Stimulated activated CD4-positive, alpha-beta T cell treated with anti-CD3 and anti-CD28 coated beads, Interleukin-15, amount 100 ng/mL, for 1 hour (primary cell): ENCODE measurements at places on chromosomes 6 and 20.

- no peak for DNase-seq
Measured at GRCh38 chr6:25366903-25367545, 87.8 kb downstream of the CARMIL1 start.

GRCh38 chr6:151804585-151805285 lies 2.7 kb upstream of the ESR1 start:
- DNase-seq, result no peak

DNA sequence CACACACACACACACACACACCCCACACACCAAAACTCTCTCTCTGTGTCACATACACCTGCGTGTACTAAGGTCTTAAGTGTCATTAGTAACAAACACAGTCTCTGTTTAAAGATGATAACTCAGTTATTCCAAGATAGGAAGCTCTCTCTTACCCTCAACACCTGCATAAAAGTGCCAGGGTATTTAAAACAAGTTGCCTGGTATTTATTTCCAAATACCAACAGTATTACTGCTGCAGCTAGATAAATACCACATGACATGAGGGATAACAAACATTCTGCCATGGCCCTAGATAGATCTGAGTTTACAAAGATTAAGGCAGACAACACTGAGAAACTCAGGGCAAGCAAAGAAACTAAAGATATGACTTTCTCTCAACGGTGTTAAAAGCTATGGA lies 118.5 kb downstream of the SIM1 start:
- DNase-seq, result no peak

DNA sequence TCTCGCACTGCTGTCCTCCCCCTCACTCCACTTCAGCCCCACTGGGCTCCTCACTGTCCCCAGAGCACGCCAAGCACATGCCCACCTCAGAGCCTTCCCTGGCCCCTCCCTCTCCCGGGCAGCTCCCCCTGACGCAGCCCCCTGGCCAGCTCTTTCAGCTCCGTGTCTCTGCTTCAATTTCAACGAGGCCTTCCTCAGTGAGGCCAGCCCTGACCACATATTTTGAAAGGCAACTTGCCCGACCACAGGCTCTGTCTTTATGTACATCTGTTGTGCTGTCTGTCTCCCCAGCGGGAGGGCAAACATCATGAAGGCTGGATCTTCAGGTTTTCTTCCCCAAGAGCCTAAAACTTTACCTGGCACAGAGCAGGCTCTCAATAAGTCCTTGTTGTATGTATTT lies 44.6 kb downstream of the JPH2 start:
- no peak for DNase-seq

GRCh38 chr6:5744497-5744896 lies 262.2 kb downstream of the NRN1 start:
- DNase-seq, result no peak

DNA sequence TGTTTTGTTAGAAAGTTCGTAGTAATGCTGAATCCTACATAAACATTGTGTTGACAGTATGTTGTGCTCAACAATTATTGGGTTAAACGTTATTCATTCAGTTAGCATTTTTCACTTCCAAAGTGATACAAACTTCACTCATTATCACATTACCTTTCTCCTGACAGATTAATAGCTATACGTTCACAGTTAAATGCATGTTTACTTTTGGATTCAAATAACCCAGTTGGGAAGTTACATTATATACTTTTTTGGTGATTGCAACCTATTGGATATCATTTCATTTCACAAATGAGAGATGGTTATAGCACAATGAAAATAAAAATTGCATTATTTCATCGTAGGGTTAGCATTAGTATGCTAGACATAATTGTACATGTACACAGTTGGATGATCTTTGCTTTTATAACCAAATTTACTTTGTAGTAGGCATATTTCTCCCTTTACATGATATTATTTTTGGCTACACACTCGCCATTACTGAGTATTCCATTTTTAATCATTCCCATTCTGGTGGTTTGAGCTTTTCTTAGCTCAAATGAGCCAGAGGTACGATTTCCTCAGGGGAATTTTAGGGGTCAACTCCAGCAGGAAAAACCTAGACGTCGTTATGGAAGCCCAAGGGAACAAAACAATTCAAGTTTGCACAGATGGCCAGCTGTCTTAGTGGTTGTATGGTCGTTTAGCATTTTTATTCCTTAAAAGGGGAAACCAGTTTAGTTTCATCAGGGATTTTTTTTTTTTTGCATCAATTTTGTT lies 2.1 kb upstream of the HIVEP1 start:
- no peak for DNase-seq

DNA sequence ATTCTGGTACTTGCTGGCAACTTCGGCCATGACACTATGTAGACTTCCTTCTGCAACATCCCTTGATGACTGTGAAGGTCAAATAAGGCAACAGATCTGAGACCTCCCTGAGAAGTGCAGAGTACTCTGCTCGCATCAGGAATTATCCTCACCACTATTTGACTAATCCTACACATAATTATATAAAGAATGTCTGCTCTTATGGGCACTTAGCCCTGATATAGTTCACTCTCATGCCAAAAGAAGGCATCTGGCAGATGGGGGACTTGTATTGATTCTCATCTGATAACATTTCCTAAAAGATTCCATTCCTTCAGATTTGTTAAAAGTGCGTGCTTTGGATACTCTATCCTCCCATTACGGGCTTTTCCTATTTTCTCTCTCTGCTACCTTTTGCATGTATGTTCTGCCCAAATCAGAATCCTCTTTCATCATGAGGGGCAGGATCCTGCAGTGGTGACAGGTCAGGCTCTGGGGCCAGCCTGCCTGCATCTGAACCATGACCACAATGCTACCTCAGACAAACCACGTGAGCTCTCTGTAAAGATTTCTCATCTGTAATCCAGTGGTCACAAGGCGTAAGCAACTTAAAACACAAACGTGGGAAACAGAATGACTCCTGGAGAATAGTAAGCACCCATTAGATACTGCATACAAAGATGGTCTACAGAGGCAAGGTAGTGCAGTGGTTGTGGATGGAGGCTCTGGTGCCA lies 134.0 kb downstream of the GJA10 start:
- no peak for DNase-seq

GRCh38 chr6:141203902-141204575 lies 928.7 kb upstream of the GJE1 start:
- no peak for DNase-seq

DNA sequence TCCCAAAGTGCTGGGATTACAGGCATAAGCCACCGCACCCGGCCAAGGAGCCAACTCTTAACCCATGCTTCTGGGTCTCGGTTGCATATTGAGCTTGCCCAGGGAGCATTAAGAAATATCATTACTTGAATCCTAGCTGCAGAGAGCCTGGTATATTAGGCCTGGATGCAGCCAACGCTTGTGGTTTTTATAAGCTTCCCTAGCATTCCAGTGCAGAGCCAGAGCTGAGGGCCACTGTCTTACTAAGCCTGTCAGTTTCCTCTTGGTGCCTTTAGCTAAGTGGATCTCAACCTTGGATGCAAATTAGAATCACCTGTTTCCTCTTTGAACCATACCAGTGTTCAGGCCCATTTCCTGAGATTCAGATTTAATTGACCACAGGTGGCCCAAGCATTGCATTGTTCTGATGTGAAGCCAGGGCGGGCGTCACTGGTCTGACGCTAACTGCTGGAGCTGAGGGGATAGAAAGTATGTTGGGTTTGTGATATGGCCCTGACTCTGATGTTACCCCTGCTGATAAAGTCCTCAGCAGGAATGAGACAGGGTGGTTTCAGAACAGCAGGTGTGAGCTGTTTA lies 76.3 kb downstream of the BTBD3 start:
- no peak for DNase-seq

DNA sequence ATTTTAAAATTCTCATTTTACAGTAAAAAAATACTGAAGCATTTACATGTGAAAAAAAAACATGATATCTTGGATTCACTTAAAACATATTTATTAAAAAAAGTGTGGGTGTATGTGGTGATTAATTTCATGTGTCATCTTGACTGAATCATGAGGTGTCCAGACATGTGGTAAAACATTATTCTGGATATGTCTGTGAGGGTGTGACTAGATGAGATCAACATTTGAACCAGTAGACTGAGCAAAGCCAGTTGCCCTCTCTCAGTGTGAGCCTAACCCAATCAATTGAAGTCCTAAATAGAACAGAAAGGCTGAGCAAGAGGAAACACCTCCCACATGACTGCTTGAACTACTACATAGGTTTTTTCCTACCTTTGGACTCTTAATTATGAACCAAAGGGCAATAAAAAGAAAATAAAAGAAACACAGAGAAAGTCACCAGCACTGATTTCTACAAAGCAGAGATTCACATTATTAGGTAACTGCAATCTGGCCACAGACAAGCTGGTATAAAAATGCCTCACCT lies 90.5 kb upstream of the VGLL2 start:
- DNase-seq, result no peak

DNA sequence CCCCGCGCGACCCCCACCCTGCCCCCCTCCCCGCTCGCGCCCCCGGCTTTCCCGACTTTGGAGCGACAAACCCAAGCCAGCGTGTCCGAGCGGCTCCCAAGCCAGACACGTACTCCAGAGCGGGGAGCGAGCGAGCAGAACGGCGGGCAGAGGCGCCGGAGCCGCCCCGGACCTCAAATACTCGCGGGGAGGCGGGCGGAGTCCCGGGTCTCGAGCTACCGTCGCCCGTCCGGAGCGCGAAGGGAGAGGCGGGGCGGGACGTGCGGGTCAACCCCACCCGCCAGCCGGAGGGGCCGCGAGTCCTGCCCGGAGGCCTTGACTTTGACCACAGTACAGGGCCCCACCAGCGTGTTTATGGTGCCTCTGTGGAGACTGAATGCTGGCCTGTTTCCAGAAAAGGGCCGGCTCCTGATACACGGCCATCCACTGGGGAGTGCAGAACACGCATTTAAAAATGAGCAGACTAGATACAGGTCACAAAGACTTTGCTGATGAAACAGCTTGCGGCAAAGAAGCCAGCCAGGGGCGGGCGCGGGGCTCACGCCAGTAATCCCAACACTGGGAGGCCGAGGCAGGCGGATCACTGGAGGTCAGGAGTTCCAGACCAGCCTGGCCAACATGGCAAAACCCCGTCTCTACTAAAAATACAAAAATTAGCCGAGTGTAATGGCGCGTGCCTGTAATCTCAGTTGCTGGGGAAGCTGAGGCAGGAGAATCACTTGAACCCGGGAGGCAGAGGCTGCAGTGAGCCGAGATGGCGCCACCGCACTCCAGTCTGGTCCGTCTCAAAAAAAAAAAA lies at the start of gene SERPINB6:
Gene SERPINB6 (minus strand): TSS at position 148 of the 799 bp plus-strand sequence. CDS start 12,235 bp downstream, outside the sequence.
- no peak for DNase-seq

DNA sequence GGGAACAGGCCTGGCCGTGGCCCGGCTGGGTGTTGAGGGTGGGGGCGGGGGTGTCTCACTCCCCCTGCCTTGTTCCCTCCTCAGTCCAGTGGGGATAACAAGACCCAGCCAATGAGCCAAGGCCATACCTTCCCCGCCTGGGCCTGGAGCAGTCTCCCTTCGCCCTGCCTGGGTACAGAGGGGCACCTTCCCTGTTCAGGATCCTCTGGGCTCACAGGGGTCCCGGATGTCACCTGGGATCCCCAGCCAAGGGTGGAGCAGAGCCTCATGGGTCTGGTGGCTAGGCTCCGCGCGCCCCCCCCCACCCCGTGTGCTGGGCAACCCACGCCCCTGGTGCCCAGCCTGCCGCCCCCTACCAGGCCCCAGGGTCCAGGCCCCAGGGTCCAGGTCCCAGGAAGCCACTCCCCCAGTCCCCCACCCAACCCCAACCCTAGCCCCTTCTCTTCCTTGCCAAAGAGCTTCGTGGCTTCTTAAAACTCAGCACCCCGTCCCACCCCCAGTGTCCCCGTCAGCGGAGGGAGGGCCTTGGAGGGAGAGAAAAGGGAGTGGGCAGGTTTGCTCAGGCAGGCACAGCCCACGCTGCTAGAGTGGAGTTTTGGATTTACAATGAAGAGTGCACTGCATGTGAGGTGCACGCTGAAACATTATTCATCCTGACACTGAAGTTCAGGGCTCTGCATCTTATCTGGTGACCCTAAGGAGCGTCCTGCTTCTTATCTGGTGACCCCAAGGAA lies 11.8 kb downstream of the HRH3 start:
- DNase-seq, result no peak

GRCh38 chr6:102766963-102767362 lies 1373.5 kb downstream of the GRIK2 start:
- no peak for DNase-seq

DNA sequence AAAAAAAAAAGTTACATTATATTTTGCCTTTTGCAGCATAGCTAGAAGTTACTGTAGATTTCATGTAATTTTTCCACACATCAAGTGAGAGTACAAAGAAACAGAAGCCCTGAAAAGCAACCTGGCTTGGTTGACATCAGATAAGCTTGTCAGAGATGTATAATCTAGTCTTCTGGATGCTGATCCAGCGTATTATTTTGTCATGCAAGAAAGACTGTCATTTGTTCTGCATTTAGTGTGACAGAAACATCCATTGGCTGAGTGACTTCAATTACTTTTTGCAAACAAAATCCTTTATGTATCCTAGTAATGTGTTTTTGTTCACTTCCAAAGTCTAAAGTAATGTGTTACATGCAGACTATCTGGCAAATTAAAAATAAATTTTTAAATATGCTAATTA lies 75.3 kb downstream of the FAM83B start:
- no peak for DNase-seq

DNA sequence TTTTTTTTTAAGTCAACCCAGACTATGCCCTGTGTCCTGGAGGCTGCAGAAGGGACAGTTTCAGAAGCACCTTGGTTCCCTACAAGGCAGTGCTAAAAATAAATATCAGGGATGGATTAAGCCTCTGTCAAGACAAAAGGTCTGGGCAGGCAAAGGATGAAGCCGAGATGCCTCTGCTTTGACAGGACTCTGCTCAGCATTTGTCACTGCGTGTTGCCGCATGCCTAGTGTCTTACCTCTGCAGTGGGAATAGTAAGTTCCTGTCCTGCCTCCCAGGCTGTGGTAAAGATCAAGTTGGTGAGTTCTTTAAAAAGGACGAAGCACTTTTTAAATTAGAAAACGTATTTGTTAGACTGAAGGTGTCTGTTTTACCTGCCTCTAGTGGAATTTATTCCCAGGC lies 15.1 kb downstream of the AAR2 start:
- DNase-seq, result no peak

GRCh38 chr6:127092466-127092865 lies 26.0 kb upstream of the RSPO3 start:
- DNase-seq, result no peak

- no peak for DNase-seq
Measured at GRCh38 chr6:44662461-44663121, 275.1 kb downstream of the CDC5L start.

- no peak for DNase-seq
Measured at GRCh38 chr20:14232650-14233049, 104.8 kb downstream of the FLRT3 start.

DNA sequence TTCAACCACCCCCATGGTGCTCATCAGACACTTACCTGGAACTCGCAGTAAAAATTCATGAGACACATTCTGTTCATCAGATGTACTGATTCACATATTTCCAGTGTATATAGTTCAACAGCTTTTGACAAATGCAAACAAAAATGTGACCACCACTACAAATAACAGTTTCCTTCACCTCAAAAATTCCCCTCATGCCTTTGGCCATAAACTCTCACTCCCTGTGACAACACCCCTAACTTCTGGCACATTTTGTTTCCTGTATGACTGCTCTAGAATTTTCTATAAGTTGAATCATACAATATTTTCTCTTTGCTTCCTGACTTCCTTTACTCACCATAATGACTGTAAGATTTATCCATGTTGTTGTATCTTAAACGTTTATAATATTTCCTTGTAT lies 63.7 kb downstream of the C6orf118 start:
- DNase-seq, result no peak

- no peak for DNase-seq
Measured at GRCh38 chr20:2695206-2695983, 2.8 kb downstream of the EBF4 start.

- no peak for DNase-seq
Measured at GRCh38 chr6:119273272-119274196, 76.0 kb downstream of the MAN1A1 start.
